HCT116 (cell line): ENCODE measurements at places on chromosomes 5 and 9. TPM values are rescaled to one million over a fixed set of nuclear protein-coding genes. Genes with fewer than 3 reads are reported as not detected.

The ADRB2 gene
- total RNA-seq: 0.25 TPM

The PDE6A gene
- total RNA-seq: not detected

The BTNL9 gene
- 11.7 TPM for total RNA-seq

The NSG2 gene
- total RNA-seq: not detected

DNA sequence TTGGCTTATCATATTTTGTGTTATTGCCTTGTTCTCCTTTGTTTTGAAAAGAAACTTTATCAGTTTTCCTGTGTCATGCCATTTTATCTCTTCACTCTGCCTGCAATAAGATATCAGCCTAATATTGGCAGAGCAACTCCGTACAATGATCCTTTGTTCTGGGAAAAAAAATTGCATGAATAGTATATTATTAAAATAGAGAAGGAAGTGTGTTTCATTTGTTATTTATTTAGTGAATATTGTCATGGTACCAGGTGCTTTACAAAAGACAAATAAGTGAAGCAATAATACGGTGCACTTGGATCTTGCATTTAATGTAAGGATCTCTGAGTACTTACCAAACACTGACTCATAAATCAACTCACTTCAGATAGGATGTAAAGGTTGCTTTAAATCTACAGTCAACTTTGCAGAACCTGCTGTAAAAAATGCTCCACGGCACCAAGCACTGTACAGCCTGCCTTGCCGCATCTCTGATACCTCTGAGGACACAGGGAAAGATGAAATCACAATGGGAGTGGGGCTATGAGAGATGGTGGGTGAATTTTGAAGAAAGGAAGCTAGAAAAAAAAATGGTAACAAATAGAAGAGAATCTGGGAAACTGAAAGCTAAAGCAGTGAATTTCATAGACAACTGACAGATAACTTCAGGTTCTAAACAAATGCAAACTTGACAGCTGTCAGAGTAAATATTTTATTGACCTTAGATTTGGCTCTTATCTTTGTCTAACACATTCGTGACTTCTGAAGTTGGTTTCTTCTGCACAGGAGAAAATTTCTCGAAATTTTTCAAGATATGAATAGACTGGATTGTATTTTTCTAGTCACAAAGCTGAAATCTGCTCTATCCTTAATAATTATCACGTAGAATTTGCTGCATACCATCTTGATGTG, 232.1 kb downstream of the ENC1 start:
- DNase-seq: no peak

DNA sequence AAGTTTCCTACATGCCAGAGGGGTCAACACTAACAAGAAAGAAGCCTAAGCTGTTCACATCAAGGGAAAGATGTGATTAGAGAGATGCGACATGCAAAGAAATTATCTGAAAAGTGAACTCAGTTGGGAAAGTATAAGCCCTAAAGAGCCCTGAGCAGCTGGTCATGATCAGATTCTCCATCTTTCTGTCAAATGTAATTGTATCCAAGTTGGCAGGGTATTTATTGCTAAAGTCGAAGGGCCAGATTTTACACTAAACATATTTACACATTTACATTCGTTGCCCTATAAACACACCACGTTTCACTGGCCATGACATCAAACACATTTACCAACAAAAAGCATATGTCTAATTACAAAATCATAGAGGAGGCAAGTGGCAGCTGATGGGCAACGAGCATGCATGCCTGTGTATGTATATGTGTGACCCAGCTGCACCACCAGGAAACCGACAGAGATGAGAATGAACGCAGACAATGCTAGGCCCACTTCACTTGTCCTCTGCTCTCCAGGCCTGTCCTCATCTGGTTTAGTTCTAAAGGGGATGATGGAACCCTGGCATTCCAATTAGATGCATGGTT, 6.3 kb downstream of the FOXD1 start:
- DNase-seq: no peak

DNA sequence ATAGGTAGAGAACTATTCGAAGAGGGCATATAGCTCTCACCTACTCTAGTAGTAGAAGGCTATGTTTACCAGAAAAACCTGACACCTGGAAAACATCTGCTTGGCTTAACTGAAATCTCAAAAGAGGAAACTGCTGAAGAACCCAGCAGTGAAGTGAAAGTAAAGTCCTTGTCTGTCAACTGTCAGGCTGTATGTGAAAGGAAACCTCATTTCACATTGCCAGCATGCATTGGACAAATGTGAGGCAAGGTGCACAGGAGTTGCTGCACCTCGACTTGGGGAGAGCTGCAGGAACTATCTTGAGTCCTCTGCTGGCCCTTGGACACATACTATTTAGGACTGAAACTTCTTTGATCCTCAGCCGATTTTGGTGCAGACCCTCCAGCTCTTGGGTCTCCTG, 53.3 kb downstream of the NREP start:
- no peak for DNase-seq

GRCh38 chr5:78295035-78295961, 800 bp upstream of the AP3B1 start:
- DNase-seq: peak; percentile 41

GRCh38 chr5:122972877-122973276, 63.6 kb downstream of the PPIC start:
- DNase-seq: no peak

DNA sequence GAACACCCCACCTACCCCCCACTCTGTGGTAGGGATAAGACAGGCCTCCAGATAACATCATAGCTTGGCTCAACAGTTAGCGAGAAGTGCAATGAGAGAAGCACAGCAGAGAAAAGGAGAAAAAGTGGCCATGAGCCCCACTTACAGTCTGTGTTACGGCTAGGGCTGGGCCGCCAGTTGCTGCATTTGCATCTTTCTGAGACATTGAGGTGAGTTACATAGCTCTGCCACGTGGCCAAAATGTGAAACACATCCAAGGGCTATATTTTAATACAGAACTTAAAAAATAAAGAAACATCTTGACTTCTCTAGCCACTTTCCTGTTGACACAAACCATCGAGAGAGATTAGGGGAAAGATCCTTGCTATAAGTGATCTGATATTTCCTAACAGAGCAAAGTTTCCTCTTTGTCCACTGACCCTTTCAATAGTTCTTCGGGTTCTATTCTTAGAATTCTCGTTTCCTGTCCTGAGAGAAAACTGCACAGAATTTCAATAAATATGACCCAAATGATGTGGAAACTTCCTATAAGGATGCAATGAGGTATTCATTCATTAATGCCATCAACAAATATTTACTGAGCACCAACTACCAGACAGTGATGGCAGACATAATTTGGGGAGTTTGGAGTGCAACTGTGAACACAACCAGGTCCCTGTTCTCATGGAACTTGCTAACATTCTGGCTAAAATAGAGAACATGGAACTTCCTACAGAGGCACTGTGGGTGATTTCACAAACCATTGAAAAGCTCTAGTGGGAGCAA, 3.2 kb upstream of the TLE4 start:
- DNase-seq: no peak

- peak; percentile 52 for DNase-seq
Observed at GRCh38 chr5:132883261-132883834, 9.9 kb downstream of the LEAP2 start.

DNA sequence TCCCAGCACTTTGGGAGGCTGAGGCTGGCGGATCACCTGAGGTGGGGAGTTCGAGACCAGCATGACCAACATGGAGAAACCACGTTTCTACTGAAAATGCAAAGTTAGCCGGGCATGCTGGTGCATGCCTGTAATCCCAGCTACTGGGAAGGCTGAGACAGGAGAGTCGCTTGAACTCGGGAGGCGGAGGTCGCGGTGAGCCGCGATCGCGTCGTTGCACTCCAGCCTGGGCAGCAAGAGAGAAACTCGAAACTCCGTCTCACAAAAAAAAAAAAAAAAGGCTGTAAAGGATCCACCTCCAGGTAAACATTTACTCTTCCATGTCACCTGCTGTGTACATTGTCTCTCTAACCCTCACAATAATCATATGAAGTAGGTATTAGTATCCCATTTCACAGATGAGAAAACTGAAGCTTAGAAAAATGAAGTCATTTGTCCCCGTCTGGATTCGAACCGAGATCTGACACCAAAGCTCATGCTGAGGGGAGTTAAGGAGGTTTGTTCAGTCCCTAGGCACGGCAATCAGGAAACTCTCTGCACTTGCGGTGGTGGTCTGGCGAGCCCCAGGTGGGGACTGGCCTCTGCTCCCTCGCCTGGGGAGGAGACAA, 494 bp upstream of the DOCK2 start:
- DNase-seq: no peak

DNA sequence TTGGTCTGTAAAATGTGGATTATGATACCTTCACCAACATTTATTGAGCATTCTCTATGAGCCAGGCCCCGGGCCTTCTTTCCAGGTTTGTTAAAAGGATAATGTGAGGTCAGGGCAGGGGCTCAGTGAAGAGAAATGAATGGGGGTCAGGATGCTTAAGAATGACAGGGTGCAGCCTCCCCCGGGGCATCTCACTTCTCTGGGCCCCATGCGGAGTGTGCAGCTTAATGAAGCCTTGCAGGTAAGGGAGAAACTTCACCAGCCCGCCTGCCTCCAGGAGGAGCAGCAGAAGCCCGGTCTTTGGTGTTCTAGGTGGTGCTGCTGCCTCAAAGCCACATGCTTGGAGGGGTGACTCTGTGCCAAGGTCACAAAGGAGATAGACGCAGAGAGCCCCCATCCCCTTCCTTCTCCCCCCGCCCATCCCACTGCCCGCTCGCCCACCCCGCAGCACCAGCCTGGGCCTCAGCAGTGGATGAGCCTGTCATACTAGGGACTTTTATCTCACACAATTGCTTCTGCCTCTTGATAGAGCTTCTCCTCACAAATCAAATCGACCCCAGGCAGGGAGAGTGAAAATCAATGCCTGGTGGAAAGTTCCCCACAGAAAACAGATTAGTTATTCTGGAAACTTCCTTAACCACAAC, 244.8 kb downstream of the PBX3 start:
- DNase-seq: no peak
